ENCODE measurements at places on chromosomes 11 and 22. TPM values are rescaled to one million over a fixed set of nuclear protein-coding genes. Genes with fewer than 3 reads are reported as not detected.

CATSPERZ gene
- polyA plus RNA-seq: not detected

GRM5 gene
- polyA plus RNA-seq: not detected

HTR3A gene
- polyA plus RNA-seq: not detected

PGA3 gene
- polyA plus RNA-seq: not detected

SLC43A3 gene
- polyA plus RNA-seq: 11.5 TPM

NPAS4 gene
- not detected for polyA plus RNA-seq

PANX2 gene
- polyA plus RNA-seq: not detected

PGA5 gene
- not detected for polyA plus RNA-seq

GRCh38 chr11:15893080-15893492, 463.3 kb downstream of the SOX6 start:
- DNase-seq: no peak

DNA sequence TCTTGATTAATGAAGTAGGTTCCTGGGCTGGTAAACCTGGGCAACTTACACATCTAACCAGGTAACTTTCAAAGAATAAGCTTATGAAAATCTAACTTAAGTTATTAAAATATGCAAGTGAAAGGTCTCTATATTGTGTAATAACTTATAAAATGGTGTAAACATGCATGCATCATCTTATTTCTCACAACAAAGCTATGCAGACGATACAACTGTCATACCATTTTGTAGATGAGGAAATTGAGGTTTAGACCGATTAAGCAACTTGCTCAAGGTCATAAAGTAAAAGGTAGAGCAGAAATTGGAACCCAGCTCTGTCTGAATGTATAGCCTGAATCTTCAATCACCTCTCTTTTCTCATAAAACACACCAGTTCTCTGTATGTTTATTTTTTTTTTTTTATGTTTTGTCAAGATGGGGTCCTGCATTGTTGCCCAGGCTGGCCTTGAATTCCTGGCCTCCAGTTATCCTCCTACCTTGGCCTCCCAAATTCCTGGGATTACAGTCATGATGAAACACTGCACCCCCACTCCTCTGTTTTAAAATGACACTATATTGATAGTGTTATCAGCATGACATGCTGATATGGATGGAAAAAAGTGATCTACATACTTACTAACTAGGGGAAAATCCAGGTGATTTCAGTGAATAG, 109.6 kb downstream of the SGSM3 start:
- DNase-seq: no peak

- no peak for DNase-seq
Measured at GRCh38 chr11:120668537-120668936, 157.0 kb downstream of the GRIK4 start.

GRCh38 chr22:24427500-24428164, at the start of gene ADORA2A:
Gene ADORA2A, plus strand, starts transcription at chr22:24427599. Its CDS starts 5,806 bp downstream, at chr22:24433405.
- DNase-seq: peak; percentile 94

DNA sequence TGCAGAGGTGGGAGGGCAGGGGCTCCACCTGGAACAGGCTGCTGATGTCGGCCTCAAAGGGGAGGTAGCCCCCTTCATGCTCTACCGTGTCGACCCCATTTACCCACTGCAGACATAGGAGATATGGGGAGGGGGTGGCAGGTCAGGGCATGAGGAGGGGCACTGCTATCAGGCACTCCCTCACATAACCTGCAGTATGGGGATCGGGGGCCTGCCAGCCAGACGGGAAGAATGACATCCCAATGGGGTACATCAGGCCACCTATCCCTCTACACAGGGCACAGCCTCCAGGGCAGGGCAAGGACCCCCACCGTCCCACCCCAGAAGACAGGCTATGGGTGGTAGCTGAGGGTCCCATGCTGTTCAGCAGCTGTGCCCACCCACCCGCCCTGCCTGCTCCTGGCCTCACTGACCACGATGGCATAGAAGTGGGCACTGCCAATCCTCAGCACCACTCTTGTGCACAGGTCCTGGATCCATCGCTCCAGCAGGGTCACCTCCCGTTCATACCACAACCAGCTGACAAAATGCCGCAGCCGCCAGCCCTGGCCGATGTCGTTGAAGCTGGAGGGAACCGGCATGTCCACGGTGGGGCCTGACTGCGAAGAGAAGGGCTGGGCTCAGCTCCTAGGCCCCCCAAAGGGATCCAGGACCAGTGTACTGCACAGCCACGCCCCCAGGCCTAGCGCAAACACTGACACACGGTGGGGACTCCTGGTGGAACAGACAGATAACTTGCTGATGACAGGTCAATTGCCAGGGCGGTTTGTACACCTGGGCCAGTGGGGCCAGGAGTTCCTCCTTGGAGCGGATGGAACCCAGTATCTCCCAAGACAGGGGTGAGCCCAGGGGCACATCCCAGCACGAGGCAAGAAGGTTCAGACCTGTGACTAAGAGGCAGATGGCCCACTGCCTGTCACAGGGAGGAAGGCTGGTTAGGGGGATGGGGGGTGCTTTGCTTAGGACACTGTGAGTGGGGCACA, 24.1 kb downstream of the RGL4 start:
- DNase-seq: no peak

DNA sequence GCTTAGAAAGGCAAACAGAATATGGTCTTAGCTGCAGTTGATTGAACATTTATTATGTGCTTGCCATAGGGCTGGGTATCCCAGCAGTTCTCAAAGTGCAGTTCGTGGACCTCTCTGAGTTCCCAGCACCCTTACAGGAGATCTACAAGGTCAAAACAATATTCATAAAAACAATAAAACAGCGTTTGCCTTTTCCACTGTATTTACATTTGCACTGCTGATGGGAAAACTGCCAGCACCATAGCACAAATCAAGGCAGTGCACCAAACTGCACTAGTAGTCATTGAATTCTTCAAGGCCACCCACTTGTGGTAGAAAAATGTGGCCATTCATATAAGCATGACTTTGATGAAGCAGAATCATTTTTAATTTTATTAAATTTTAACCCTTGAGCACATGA, 128.1 kb downstream of the CCDC34 start:
- no peak for DNase-seq

Measured in naive thymus-derived CD8-positive, alpha-beta T cell (primary cell).